ENCODE measurements at places on chromosomes 12 and 14. TPM values are rescaled to one million over a fixed set of nuclear protein-coding genes. Genes with fewer than 3 reads are reported as not detected.

SIX6 gene
- not detected for total RNA-seq

C12orf50 gene
- total RNA-seq, result not detected

IGF1 gene
- not detected for total RNA-seq

ARHGEF25 gene
- total RNA-seq, result 0.76 TPM

OR6C70 gene
- total RNA-seq, result not detected

CFAP54 gene
- total RNA-seq, result 0.57 TPM

HRK gene
- not detected for total RNA-seq

SLC25A47 gene
- total RNA-seq, result not detected

CLEC4C gene
- total RNA-seq, result not detected

KICS2 gene
- 7.3 TPM for total RNA-seq
